ENCODE measurements at places on chromosomes 7 and 10.

GRCh38 chr10:71638822-71639719, 80.5 kb downstream of the C10orf105 start:
- DNase-seq = peak; percentile 16

DNA sequence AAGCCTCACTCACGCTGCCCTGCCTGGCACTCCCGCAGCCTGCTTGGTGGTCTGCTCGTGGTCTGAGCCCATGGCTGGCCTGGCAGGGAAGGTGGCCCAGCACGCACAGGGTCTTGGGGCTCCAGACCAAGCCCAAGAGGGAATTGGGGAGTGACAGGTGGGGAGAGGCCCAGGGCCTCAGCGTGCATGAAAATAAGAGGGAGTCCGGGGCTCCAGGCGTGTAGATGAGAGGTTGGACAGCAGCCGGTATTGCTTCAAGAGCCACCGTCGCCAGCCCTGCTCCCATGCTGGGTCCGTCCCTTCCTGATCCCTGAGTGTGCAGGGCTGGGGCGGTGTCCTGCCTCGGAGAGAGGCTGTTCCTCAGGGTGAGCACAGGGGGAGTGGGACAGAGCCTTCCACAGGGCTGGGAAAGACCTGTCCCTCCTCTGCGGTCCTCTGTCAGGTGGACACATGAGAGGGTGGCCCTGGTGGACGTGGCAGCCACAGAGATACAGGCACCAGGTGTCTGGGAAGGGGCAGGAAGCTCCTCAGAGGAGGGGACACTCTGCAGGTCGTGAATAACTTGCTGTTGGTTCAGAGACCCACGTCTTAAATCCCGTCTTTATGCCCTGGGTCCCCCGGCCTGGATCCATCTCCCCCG, 113.1 kb downstream of the INPP5A start:
- DNase-seq = no peak

DNA sequence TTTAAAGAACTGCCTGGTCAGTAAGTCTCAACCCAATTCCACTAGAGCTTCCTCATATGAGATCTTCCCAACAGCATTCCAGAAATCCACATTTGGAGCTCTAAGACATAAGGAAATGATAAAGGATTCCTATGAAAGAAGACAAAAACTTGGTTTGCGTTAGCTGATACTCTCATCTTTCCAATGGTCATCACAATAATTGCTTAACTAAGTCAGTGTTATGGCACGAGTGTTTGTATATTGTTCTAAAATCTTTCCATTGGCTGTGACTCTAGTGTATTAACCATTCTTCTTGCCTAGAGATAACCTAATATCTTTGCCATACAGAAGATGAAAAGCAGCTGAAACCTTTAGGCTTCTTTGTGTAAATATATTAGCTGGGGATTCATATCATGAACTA, 289.0 kb downstream of the SNX13 start:
- DNase-seq = no peak

DNA sequence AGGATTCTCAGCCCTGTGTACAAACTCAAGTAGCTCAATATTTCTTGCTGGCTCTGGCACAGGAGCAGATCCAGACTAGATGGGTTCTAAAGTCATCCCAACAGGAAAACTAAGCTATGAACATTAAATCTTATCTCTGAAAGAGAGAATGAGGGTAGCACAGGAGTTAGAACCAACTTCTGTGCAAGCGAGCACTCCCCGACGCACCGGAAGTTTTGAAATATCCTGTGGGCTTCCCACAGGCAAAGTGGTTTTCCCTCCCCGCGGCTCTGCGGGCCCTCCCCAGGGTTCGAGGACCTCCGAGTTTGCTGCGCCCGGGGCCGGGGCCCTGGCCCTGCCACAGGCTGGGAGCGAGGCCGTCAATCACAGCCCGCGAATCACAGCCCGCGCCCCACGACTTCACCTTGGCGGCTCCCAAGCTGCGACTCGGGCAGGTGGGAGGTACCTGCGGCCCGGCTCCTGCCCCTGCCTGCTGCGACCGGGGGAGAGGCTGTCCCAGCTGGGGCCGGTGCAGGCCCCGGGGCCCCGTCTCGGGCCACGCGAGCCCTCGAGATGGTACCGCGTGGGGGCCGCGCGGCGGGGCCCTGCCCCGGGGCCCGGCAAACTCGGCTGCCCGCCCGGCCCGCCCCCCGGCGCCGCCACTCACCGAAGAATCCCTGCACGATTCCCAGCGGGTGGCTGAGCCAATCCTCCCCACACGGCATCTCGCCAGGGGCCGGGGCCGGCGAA, 598 bp downstream of the MCMBP start:
- DNase-seq = no peak

GRCh38 chr10:48317321-48317990, 11.0 kb downstream of the MAPK8 start:
- DNase-seq = no peak

GRCh38 chr7:44151956-44152355, 10.8 kb upstream of the MYL7 start:
- no peak for DNase-seq

GRCh38 chr7:117875566-117875965, 2.3 kb upstream of the CTTNBP2 start:
- no peak for DNase-seq

DNA sequence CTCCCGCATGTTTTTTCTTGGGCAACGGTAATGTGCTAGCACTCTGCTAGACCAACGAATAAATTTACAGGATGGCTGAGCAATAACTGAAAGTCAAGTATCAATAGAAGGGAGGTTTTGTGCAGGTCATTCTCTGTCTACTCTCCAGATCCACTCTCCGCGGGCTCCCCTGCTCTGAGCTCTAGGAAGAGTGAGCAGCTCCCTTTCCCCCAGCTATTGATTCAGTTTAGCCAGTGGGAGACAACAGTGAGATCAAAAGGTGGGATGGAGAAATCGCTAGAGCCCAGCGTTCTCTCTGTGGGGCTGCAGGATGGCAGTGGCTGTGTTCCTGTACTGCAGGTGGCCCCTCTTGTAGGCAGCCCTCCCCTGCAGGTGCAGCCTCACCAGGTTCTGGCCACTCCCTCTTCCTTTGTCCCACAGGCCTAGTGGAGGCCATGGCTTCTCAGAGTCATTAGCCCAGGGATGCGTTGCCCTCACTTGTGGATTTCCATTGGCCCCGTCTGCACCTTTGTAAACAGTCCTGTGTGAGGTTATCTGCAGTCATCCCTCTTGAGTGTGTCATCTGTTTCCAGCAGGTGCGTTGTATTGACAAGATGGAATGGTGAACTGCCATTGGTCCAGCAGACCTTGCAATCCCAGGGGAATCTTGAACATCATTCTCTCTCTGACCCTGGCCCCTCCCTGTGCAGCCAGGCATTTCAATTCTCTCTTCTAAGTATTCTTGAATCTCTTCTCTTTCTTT, 11.1 kb downstream of the MSRB2 start:
- DNase-seq = no peak

- DNase-seq = no peak
These were observed 128.6 kb downstream of the WDR37 start for GRCh38 chr10:1184541-1185430.

DNA sequence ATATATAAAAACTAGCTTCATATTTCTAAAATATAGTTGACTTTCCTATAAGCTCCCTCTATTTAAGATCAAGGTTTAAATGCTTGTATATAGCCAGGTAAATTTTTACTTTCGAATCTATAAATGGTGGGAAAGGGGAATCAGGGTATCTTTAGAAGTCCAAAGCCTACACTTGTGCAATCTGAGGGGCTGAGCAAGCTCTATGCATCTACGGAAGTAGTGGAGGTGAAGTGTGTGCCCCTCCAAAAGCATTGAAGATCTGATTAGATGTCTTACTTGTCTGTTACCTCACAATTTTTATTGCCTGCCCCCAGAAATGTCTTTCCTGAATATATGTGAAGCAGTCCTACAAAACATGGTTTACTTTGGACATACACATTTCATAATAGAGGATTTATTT, 1.6 kb downstream of the AKAP9 start:
- no peak for DNase-seq
